CD14-positive monocyte (primary cell): ENCODE measurements at places on chromosomes 5 and 9. TPM values are rescaled to one million over a fixed set of nuclear protein-coding genes. Genes with fewer than 3 reads are reported as not detected.

ZNF454 gene
- polyA plus RNA-seq = not detected

CREB3 gene
- polyA plus RNA-seq = 13.7 and 17.4 TPM in 2 replicates

LEAP2 gene
- 0.57 and 2.3 TPM in 2 replicates for polyA plus RNA-seq

ECM2 gene
- polyA plus RNA-seq = not detected in 2 replicates

ZNF346 gene
- polyA plus RNA-seq = 6.4 TPM

SMIM3 gene
- polyA plus RNA-seq = 45.4 TPM

PCDHB3 gene
- polyA plus RNA-seq = not detected in 2 replicates

OTULINL gene
- 107 TPM for polyA plus RNA-seq

CORO2A gene
- 2.1 TPM for polyA plus RNA-seq

ROPN1L gene
- 1.9 TPM for polyA plus RNA-seq

ABCA2 gene
- polyA plus RNA-seq = 30.7 and 34.2 TPM in 2 replicates

CAPSL gene
- polyA plus RNA-seq = not detected in 2 replicates

ECSCR gene
- polyA plus RNA-seq = not detected

MCC gene
- 0.09 TPM for polyA plus RNA-seq

FBP2 gene
- polyA plus RNA-seq = not detected

OCLN gene
- polyA plus RNA-seq = not detected

CCL21 gene
- not detected for polyA plus RNA-seq

PPIC gene
- not detected in 2 replicates for polyA plus RNA-seq

PDGFRB gene
- 0.20 TPM for polyA plus RNA-seq

IRX2 gene
- polyA plus RNA-seq = not detected

PANK3 gene
- polyA plus RNA-seq = 2.6 and 9.0 TPM in 2 replicates

GZMA gene
- polyA plus RNA-seq = 2.6 TPM

TERT gene
- not detected for polyA plus RNA-seq

COX7C gene
- 508 TPM for polyA plus RNA-seq

SELENOP gene
- not detected for polyA plus RNA-seq

BAAT gene
- polyA plus RNA-seq = not detected

ZBTB34 gene
- 8.2 and 15.3 TPM in 2 replicates for polyA plus RNA-seq

CBY3 gene
- not detected for polyA plus RNA-seq

UIMC1 gene
- polyA plus RNA-seq = 19.1 TPM

APBA1 gene
- not detected for polyA plus RNA-seq

CER1 gene
- not detected in 2 replicates for polyA plus RNA-seq
